ENCODE measurements at places on chromosomes 6 and 20. TPM values are rescaled to one million over a fixed set of nuclear protein-coding genes. Genes with fewer than 3 reads are reported as not detected.

The CCDC170 gene
- total RNA-seq = 0.46 TPM

The TBXT gene
- total RNA-seq = not detected

The LIME1 gene
- total RNA-seq = 5.2 TPM

The SLC35D3 gene
- not detected for total RNA-seq

The CTCFL gene
- not detected for total RNA-seq

The APOBEC2 gene
- not detected for total RNA-seq

The PGM3 gene
- total RNA-seq = 126 TPM

The DLL1 gene
- 0.78 TPM for total RNA-seq

The SYTL3 gene
- total RNA-seq = 2.0 TPM
